ENCODE measurements at places on chromosomes 12 and 14.
A peak's percentile ranks its signal among the peaks of the same experiment; 100 is the strongest.

- no peak for DNase-seq
These were observed 52.9 kb downstream of the CCDC88C start for GRCh38 chr14:91364524-91365270.

DNA sequence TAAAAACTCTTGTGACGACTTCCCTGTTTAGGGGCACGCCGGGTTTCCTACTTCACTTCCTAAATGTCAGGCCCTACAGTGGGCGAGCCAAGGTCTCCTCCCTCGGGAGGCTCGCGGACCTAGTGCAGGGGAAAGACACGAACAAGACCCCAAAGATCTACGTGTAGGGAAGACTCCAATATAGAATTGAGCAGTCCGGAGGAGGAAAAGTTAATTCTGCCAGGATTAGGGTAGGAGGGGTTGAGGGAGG lies 564 bp downstream of the ATXN3 start:
- DNase-seq = peak; percentile 64

DNA sequence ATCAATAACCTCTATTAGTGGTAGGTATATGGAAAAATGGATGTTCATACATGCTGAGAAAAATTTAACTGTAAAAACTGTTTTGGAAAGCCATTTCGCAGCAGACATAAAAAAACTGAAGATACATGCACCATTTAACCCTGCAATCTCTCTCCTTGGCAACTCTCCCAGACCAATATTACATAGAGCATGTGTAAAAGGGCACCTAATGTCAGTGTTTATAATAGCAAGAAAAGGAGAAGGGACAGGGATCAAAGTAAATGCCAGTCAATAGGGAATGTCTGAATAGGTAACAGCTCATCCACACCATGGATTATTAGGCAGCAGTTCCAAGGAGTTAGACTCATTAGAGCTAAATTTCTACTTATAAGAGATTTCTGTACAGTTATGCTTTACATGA lies 77.2 kb downstream of the BTG1 start:
- DNase-seq = peak; percentile 50

DNA sequence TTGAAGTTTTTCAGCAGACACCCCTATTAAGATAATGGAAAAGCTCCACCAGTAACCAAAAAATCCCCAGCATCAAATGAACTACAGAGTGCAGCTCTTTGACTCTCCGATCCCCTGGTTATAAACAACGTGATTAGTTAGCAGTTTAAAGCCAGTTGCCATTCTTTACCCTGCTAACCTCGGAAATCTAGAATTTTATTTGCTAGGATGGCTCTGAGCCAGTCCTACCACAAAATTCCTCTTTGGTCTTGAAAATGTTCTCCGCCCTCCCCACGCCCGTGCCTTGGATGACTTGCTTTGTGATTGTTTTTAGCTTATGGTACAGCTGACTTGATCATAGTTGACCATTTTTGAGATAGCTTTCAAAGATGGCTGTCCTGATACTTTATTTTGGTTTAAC lies 1.2 kb downstream of the KLHDC2 start:
- DNase-seq = peak; percentile 69

DNA sequence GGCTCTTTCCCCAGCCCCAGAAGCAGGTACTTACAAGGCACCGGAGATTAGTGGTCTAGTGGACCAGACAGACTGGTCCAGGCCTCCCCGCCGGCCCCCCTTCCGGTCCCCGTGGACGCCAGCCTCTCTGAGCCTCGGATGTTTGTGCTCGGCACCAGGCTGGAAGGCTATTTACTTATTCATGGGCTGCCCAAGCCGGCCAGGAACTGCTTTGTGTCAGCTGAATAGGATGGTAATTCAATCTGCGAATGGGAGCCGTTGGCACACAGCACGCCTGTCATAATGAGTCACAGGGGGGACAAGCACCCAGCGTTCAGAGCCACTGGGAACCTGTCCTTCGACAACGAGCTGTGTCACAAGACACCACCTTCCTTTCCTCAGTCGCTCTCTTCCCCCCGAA lies 82.3 kb downstream of the RIMBP2 start:
- DNase-seq = peak; percentile 27

DNA sequence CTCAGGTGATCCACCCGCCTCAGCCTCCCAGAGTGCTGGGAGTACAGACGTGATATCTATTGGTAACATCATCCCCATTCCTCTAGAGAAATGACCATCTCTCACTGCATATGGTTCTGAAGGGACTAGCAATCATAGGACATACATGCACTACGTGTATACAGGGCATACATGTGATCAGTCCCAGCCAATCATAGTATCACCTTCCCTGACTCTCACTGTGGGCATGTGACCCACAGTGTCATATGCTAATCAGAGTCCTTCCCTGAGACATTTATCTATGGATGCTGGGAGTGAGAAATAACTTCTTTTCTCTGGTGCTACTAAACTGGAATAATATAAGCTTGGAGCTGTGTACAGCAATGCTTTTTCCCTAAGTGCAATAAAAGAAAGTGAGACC lies 12.1 kb upstream of the FBXW8 start:
- no peak for DNase-seq

GRCh38 chr14:47976139-47976538 lies 300.7 kb upstream of the MDGA2 start:
- no peak for DNase-seq

GRCh38 chr12:9378430-9378835 lies 170.2 kb upstream of the PZP start:
- DNase-seq = no peak

GRCh38 chr12:127716166-127716565 lies 550.8 kb upstream of the TMEM132C start:
- no peak for DNase-seq

DNA sequence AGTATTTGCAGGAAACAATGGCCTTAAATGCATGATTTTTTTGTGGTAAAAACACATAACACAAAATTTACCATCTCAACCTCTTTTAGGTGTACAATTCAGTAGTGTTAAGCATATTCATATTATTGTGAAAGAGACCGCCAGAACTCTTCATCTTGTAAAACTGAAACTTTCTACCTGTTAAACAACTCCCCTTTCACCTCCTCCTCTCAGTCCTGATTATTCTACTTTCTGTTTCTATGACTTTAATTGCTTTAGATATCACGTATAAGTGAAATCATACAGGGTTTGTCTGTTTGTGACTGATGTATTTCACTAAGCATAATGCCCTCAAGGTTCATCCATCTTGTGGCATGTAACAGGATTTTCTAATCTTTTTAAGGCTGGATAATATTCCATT lies 353.4 kb downstream of the ADAMTS20 start:
- DNase-seq = no peak

- DNase-seq = no peak
These were observed 195.0 kb downstream of the SYT1 start for GRCh38 chr12:79059557-79059956.

DNA sequence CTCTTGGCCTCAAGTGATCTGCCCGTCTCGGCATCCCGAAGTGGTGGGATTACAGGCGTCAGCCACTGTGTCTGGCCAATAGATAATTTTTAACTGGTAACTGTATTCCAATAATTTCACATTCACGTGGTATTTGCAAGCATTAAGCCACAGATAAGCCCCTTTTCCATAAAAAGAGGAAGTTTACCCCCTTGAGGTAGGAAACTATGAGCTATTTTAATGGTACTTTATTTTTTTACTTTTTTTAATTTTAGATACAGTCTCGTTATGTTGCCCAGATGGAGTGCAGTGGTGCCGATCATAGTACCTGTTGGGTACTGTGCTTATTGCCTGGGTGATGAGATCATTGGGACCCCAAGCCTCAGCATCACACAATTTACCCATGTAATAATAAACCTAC lies 42.9 kb upstream of the AP4S1 start:
- DNase-seq = no peak

- no peak for DNase-seq
These were observed 486.1 kb upstream of the TMEM132C start for GRCh38 chr12:127780881-127781280.

DNA sequence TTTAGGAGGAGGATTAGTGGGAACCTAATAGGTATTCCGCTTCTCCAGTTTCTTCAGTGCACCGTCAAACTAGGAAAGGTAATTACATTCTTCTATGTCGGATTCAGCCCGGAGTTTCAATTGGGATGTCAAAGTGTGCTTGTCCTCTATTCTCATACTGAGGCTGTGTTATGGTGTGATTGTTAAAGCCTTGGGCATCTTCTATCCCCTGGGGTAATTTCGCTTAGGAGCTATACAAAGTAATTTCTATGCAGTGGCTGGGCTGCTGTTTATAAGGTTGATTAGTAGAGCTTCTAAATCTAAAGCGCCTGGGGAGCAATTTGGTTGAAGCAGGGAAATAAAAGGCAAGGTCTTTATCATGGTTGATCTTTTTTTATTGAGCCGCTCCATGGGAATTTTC lies 399.6 kb downstream of the ZFP36L1 start:
- DNase-seq = no peak

DNA sequence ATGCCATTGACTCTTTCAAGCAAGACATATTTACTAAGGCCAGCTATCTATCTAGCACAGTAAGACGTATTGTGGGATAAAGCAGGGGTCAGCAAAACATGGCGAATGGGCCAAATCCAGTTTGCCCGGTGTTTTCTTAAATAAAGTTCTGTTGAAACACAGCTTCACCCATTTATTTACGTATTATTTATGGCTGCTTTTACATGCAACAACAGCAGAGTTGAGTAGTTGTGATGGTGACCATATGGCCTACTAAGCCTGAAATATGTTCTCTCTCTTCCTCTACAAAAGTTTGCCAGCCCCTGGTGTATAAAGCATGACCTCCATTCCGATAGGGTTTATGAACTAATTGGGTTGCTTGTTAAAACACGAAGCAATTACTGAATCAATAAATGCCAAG lies 322.1 kb downstream of the CCDC91 start:
- DNase-seq = no peak

GRCh38 chr12:75269209-75269608 lies 59.6 kb upstream of the KCNC2 start:
- no peak for DNase-seq

- DNase-seq = peak; percentile 83
These were observed at the start of gene CDH24 for GRCh38 chr14:23056956-23057756. CDH24 (minus strand) TSS chr14:23057520; CDS start chr14:23055733, 1,787 bp downstream.

GRCh38 chr14:75823334-75823733 lies 158.5 kb downstream of the TGFB3 start:
- DNase-seq = no peak

DNA sequence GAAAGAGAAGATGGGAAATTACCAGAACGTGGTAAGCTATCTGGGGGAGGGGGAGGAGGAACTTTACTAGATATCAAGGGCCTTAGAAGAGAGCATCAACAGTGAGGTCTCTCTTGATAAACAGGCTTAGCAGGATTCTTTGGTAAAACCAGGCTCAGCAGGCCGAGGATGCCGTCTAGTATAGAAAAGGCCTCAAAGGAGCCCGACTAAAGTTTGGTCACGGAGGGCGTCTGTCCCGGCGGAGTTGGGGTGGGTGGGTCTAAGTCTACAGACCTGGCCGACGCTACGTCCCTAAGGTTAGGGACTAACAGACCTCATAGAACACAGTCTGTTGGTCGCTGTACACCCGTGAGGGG lies 538 bp upstream of the TIGAR start:
- DNase-seq = no peak

DNA sequence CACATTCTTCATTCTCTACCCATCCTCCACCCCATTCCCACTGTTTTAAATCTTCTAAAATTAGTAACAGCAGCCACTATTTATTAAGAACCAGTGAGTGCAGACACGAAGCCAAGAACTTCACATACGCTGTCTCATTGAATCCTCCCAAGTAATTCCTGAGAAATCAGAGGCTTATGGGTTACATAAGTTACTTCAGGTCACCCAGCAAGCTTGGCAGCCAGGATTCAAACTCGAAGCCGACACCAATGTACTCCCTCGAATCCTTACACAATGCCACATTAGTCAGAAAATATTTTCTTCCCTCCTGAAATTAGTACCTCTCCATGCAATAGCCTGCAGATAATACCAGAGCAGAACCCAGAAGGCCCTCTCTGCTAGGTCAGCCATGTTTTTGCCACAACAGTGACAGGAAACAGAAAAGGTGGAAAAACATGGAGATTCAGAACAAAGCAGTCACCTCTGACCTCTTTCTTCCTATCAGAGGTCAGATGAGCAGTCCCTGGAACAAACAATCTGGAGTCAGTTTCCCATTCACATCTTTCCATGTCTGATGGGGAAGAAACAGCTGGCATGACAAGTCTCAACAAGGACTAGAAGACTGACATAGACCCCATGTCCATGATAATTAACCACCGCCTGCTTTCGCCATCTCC lies 16.4 kb downstream of the NID2 start:
- DNase-seq = no peak

GRCh38 chr12:106764738-106765137 lies 9.7 kb upstream of the RIC8B start:
- DNase-seq = no peak

DNA sequence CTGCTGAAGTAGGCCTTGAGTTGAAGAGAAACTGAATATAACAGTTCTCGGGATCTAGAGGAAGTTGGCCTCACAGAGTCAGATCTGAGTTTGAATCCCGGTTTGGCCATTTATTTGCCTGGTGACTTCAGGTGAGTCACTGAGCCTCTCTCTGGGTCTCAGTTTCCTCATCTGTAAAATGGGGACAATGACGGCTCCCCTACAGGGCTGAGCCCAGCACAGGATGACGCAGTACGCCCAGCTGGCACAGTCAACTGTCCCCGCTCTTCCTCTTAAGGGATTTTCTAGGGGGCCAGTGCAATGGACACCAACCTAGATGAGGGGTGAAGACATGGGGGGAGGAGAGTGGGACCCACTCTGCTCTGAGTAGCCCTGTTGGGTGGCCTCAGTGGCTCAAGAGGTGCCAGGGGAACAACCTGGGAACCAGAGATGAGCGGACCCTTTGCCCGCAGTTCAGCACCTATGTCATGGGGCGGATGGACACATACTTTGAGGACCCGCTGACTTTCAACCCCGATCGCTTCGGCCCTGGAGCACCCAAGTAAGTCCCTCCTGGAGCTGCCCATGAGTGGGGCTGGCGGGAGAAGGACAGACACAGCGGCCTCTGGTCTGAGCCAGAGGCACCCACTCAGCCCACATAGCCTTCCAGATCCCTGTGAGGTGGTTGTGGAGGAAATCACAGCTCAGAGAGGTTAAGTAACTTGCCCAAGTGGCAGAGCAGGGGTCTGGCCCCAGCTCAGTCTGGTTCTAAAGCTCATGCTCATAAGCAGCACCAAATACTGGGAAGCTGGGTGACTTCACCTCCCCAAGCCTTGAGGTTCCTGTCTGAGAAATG lies 41.1 kb downstream of the CYP46A1 start:
- no peak for DNase-seq

DNA sequence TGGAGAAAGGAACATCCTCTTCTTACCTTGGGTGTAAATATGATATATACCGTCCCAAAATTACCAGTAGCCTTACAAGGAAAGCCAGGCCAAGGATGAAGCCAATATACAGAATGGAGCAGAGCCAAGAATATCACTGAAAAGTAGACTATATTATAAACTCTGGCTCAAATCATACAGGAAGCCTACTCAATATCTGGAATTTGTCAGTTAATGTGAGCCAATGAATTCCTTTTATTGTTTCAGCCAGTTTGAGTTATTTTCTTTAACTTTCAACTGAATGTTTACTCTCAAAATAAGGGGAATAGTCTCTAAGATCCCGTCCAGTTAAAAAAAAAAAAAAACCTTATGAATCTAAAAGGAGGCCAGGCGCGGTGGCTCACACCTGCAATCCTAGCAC lies 9.8 kb upstream of the DENND5B start:
- no peak for DNase-seq
